ENCODE measurements at places on chromosomes 2 and 18.
A peak's percentile ranks its signal among the peaks of the same experiment; 100 is the strongest.

DNA sequence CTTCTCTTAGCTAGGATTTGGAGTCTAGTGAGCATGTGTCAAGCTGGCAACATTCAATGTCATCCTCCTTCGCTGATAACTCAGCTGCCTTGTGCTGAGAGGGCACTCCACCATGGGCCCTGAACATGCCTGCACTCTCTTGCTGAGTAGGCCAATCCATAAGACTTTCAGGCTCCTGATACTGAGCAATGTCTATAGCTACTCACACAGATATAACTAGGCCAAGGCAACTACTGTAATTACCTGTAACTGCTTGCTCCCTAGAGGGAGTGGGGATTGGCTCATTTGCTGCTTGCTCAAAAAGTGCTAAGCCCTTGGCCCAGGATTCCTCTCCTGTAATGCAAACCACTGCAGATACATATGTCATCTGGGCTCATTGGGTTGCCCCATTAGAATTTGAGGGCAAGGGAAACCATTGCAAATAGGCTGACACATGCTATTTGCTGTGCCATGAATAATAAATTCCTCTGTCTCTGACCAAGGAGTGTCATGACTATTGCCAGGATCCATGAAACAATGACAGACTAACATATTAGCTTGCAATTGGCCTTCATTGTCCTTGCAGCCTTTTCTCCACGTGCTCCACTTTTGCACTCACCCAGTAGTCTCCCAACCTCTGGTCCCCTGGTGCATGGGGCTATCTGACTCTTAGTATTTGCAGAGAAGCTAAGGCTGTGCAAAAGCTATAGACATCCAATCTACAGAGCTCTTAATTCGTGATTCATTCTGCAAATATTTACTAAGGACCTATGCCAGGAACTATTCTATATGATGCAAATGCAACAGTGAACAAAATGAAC is 36.9 kb upstream of the BMPR2 start:
- no peak for DNase-seq

DNA sequence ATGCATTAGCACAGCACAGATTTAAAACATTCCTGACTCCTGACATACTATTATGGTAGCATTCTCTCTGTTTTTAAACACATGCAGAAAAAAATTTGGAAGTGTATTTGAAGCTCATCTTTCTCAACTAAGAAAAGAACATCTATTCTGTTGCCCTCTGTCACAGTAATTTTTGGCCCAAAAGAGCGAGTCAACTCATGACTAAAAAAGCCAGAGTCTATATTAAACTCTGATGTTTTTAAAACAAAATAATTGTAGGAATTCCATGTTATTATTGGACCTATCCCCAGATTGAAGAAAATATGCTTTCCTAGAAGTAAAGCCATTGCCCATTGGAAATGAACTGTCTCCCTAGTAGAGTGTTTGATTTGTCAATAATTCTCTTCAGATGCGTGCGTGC is 96.7 kb downstream of the CRIM1 start:
- no peak for DNase-seq

DNA sequence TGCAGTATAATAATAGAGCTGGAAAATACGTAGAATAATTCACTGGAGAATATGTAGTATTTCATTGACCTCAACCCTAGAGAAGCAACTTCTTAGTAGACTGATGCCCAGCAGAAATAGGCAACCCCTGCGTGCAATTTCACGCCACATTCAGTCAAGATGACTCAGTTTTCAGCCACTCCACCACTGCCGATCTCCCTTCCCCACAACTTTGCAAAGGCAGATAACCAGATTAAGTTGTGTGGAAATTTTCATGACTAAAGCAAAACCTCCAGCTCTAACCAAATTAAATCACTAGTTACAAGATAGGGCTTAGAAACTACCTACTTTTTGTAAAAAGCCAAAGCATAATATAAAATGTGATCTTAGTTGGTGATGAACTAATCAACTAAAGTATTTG is 63.3 kb upstream of the STK17B start:
- peak; percentile 29 for DNase-seq

GRCh38 chr2:164898475-164898874 is 56.9 kb downstream of the SLC38A11 start:
- DNase-seq, result no peak

DNA sequence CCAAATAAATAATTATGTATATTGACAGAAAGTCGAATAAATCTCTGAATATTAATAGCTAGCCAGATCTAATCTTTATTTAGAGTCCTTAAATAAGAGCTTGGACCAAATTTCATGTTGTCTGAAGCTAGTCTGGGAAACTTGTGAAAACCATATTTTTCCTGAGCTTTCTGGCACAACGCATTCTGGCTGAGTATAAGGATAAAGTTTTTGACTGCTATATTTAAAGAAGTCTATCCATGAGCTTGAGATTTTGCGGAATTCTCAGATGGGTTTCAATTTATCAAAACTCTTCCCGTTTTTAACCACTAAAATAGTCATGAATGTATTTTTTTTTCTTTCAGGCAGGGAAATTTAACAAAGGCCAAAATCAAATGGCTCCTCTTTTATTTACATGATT is 23.8 kb downstream of the FAP start:
- DNase-seq, result no peak

DNA sequence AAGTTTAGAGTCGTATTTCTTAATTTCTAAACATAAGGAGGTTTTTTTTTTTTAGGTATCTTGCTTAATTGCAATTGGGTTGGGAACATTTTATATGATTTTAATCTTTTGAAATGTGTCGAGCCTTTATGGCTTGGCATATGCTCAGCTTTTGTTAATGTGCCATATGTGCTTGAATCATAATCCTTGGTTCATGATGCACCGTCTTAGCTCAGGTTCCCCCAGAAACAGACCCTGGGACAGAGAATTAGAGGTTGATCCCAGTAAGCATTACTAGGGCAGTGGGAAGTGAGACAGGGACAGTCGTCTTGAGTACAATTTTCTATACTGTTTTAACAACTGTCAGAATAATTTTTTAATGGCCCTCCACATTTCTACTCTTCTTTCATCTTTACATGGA is 9.3 kb downstream of the CHCHD5 start:
- no peak for DNase-seq

DNA sequence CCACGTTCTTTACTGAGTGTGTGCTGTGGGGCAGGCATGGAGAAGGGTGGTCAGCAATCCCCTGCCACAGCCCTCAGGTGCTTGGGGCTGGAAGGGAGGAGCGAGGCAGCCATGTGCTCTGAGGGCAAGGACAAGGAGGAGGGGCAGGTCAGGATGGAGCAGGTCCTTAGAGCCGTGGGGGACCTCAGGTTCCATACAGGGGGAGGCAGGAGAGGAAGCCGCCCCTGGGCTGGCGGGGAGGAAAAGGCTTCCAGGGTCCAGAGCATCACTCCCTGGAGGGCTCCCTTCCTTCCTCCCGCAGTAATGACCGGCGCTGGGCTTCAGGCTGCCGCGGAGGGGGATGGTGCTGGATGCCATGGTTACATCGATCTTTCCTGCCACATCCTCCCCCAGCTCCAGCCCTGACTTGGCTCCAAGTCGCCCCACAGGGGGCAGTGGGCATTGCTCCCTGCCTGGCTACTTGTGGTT is 6.6 kb downstream of the GAREM2 start:
- DNase-seq, result no peak

GRCh38 chr2:60352491-60353405 is 200.7 kb downstream of the BCL11A start:
- no peak for DNase-seq

- DNase-seq, result no peak
Measured at GRCh38 chr2:187986390-187987105, 305.1 kb upstream of the GULP1 start.

GRCh38 chr2:175048275-175048674 is 43.1 kb upstream of the CHN1 start:
- no peak for DNase-seq

- DNase-seq, result no peak
Measured at GRCh38 chr2:49306925-49307324, 152.6 kb upstream of the FSHR start.

DNA sequence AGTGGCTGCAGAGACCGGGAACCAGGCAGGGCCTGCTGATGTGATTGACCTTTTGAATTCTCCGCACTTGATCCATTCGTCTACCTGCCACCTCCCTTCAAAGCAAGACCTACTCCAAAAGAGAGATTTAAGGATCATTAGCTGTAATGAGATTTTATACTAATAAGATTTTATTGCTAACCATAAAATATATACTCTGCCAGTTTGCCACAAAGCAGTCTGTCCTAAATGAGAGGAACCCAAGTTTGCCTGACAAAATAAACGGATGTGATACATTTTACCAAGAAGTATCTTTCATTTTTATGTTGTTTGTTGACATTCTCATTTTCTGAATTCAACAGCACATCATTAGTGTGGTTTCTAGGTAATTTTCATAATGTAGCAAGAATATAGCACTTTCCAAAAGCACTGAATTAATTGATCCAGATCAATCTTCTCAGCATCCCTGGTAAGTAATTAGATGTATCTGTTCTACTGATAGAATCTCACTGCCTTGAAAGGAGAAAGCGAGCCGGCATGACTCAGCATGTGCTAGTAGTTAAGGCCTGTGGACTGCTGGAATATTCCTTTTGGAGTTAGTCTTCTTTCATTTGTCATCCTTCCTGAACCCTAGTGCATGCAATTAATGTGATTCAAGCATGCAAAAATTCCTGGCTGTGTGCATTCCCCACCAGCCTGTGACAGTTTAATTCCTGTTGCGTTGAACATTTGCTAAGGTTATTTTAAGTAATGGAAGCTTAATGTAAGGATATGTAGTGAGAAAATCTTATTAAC is 128.5 kb downstream of the ARL6IP6 start:
- no peak for DNase-seq

DNA sequence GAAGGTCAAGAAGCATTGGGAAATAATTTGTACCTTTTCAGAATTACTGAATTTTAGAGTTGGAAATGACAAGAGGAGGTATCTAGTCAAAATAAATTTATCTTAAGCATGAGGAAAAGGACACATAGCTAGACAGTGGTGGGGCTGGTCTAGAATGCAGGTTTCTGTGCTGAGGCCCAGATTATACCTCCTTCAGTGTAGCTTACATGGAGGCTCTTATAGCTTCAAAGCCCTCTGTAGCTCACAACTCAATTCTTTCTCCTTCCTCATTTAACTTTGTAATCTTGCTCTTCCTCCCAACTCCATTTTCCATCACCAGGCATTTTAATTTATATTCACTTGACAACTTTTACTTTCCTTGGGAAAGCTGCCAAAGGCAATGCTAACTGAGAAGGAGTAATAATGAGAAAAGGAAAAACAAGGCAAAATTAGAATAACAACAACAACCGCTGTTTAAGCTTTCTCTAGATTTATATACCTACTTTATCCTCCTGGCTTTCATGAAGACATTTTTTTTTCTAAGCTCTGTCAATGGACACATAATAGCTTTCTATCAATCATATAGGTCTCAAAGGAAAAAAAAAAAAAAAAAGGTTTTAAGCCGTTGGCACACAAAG is 58.5 kb downstream of the CLHC1 start:
- no peak for DNase-seq

- DNase-seq, result no peak
Measured at GRCh38 chr2:61633250-61633649, 95.1 kb upstream of the XPO1 start.

GRCh38 chr18:51068105-51068504 is 38.1 kb downstream of the SMAD4 start:
- DNase-seq, result no peak

DNA sequence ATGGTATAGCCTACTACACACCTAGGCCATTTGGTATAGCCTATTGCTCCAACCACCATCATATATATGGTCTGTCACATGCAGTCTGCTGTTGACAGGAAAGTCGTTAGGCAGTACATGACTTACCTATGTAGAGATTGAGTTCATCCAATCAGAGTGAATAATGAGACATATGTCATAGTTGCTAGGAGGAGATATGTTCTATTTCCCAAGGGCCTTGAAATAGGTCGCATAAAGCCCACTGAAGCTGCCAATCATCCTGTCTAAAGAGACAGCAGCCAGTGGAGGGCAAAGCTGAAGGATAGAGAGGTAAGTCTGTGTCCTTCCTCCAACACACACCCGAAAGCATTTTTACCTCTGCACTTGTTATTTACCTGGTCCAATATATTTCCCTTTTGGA is 263.4 kb downstream of the PTPRM start:
- no peak for DNase-seq

DNA sequence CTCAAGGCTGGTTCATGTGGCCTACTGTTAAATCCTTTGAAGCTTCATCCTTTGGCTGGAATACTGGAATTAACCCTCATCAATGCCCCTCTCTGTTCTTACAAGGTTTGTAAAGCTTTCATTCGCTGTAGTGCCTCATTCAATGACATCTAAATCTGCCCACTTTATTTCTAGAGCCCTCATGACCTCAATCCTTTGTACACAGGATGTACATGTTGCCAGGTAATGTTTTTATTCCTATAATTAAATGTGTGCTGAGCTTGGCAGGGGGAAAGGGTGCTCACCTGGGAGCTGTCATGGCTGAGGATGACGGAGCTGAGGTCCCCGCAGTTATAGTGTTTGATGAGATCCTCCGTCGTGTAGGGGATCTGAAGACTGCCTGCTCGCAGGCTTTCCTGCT is 39.3 kb downstream of the TRABD2A start:
- no peak for DNase-seq

DNA sequence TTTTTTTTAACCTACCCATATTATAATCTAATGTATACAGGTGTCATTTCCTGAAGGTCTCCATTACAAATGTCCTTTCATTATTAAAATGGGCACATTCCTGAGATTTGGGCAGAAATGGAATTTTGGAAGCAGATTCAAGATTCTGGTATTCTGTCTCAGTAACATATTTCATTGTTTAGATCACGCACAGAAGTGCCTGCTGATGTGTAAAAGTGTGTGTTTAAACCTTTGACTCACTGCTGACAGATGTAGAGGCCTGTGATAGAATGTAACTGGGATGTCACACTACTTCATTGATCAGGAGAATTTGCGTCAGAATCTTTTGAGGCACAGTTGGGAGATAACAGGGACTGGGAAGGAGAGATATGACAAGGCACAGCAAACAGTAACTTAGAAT is 276.8 kb upstream of the EPAS1 start:
- no peak for DNase-seq

DNA sequence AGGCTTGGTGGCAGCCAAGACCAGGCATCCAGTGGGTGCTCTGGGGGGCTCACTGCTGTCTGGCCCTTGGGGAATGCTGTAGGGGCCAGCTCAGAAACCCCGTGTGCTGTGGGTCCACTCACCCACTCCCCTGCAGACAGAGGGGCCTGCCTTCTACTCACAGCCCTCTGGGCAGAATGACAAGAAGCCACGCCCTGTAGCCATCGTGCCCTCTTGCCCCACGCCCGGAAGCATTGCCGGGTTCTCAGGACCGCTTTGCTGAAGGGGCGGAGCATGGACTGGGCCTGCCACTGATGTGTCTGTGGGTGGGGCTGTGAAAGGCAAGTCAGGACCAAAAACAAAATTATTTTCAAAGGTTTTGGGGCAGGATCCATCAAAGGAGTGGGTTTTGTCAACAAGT is 27.8 kb downstream of the GLI2 start:
- no peak for DNase-seq

Measured in GF-D8 (cell line).